IMR-90 (cell line): ENCODE measurements at places on chromosomes 5 and 9. TPM values are rescaled to one million over a fixed set of nuclear protein-coding genes. Genes with fewer than 3 reads are reported as not detected.
A peak's percentile ranks its signal among the peaks of the same experiment; 100 is the strongest.

DNA sequence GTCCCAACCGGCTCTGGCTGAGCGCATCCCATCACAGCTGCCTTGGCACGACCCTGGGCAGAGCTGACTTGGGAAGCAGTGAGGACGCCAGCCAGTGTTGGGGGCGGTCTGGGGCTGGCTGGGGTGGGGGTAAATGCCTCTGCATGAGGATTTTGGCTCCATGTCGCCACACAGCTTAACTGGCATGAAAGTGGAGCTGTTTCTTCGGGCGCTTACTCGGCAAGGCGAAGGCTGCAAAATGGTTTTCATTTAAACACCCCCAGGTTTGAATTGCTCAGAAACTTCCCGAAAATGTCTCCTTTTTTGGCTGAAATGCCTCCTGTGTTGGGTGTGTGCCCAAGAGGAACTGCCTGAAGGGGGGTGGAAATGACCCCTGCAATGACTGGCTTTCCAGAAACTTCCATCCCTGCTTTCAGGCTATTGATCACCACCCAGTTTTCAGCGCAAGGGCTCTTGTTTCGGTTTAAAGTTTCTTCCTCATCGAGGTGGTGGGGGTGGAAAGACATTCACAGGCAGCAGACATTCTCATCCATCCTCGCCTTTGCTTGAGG, 38.3 kb downstream of the PTGES start:
- no peak for DNase-seq

GRCh38 chr9:129624168-129624759, 1.7 kb upstream of the NTMT1 start:
- DNase-seq = peak; percentile 53

DNA sequence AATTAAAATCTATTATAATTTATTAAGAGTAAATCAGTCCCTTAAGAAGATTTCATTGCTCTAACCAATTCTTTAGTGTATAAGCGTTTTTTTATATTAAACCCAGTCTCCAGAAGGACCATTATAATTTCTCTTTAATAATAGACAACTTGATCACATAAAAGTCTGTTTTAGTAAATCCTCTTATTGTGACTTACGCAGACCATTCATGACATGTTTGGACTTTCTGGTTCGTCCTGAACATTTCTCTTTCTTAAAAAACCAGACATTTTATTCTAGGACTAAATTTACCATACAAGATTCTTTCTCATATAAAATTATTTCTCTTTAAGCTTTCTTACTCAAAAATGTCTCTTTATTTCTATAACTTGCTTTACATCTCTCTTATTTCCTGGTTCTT, 196.2 kb upstream of the RAI14 start:
- DNase-seq = no peak

GRCh38 chr9:31671011-31671410, 713.4 kb upstream of the ACO1 start:
- DNase-seq = no peak

DNA sequence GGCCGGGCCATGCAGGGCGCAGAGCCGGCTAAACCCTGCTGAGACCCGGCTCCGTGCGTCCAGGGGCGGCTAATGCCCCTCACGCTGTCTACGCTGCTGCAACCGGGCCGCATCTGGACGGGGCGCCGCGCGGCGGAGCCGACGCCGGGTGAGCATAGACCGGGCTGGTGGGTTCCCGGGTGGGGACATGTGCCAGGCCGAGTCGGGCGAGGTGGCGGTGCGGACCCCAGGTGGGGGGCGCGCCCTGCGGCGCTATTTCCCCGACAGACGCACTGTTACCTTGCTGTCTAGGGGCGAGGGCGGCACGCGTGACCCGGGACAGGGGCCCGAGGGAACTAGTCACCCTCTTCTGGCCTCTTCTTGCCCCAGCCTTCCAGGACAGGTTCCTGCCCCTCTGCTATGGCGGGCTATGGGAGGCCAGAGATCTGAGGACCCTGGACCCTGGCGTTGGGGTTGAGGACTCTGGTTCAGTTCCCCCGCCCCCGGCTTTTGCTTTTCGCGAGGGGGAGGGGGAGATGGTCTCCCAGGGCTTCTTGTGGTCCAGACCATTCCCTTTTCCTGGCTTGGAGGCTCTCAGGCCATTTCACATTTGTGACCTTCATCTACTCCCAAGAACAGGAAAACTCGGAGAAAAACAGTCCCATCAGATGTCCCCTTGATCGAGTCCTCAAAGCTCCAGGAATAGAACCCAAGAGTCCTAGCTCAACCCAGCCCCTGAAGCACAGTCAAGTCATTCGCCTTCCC, 536 bp downstream of the SLC27A4 start:
- DNase-seq = no peak

DNA sequence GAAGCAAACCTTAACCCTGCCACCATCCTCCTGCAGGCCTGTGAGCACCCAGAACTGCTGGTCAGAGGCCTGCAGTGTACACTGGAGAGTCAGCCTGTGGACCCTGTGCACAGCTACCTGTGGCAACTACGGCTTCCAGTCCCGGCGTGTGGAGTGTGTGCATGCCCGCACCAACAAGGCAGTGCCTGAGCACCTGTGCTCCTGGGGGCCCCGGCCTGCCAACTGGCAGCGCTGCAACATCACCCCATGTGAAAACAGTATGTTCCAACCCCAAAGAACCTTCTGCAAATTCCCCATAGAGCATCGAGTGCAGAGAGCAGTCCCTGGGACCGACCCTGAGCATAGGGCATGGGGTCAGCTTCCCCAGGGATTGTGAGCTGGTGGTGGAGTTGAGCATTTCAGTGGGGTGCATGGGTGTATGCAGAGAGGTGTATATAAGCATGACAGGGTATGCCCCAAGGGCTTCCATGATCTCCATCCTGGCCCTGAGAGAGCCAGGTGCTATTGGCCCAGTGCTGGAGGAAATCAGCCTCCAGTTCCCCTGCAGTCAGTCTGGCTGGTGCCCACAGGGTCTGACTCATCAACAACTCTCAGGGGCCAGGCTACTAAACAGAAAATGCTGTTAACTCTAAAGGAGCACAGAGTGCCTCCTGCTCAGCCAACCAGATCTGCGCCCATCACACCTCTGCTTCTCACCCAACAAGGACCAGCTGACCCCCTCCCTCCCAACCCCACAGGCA, 126.2 kb downstream of the SAXO1 start:
- peak; percentile 69 for DNase-seq

DNA sequence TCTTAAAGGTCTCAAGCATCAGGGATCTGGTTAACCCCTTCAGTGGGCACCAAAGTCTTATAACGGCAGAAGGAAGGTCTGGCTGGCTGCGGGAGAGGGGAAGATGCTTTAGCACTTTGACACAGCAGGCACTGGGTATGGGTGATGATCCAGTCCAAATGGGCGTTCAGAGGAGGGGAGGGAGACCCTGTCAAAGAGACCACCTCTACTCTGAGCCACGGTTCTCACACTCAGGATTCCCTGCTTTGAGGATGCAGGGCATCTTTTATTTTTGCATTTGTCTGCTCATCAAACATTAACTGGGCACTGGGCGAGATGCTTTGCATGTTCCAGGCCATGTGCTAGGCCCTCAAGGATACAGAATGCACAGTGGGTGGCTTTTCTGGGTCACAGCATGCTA, 204.0 kb downstream of the DAB2IP start:
- no peak for DNase-seq

DNA sequence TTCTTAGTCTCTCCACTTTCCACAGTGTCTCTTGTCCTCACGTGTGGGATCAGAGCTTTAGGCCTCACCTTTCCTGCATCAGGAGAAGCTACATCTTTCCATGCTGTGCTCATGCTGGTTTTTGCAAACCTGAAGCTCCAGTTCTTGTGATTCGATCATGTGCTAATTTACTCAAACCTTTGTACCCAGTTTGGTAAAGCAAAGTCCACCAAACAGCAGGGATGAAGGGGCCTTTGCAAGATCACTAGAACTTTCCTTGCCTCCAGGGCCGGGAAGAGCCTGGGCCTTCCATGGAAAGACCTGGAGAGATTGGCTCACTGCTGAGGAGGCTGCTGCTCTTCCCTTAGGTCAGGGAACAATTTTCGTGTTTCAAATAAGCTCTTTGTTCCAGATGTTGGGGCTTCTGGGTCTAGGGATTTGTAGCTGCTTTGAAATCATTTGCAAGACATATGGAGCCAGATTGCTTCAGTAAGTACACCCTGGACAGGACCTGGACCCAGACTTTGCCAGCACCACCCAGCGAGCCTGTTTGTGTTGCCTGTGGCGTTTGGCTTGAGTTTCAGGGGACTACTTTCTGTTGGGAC, 18.7 kb upstream of the SPATA31E1 start:
- no peak for DNase-seq

GRCh38 chr5:141507387-141508091, 18.7 kb downstream of the PCDHGC5 start:
- peak; percentile 94 for DNase-seq

DNA sequence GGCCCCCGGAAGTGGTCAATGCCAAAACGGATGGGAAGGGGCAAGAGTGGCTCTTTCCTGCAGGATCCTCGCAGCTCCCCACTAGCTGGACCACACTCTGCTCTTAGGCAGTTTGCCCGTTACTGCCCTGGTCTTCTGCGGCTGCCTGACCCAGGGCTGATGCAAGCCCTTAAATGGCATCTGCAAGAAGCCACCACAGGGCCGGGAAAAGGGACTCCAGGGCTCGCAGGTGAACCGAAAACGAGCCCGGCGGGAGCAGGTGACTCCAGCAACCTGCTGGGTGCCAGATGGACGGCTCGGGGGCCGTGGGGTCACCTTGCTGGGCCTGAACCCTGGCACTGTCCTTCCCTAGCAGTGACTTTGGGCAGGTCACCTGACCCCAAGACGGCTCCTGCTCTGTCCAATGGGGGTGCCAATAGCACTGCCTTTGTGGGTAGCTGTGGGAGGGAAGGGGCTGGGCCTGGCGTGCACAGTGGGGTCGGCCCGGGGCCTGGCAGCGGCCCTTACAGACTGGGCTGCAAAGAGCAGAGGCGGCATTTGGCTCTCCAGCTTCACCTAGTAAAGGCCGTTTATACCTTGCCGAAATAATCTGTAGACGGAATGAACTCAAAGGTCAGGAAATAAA, 1.3 kb downstream of the TMEM250 start:
- DNase-seq = no peak

The F12 gene
- total RNA-seq = 0.36 and 0.56 TPM in 2 replicates

The RNF44 gene
- 0.54 and 0.83 TPM in 2 replicates for total RNA-seq

The C9orf85 gene
- total RNA-seq = 4.3 and 10.6 TPM in 2 replicates

The TPPP gene
- total RNA-seq = under 0.01 TPM in 2 replicates

The GNA14 gene
- under 0.01 TPM in 1 of 2 replicates, not detected in the other for total RNA-seq

The KCNV2 gene
- not detected in 2 replicates for total RNA-seq

The SLC6A18 gene
- total RNA-seq = not detected in 2 replicates

The IRGM gene
- not detected in 2 replicates for total RNA-seq

The GPR150 gene
- total RNA-seq = under 0.01 TPM in 2 replicates

The SLC31A1 gene
- total RNA-seq = 23.3 and 27.5 TPM in 2 replicates

The TBC1D2 gene
- 35.6 and 36.9 TPM in 2 replicates for total RNA-seq

The FSD1L gene
- total RNA-seq = 2.9 and 5.0 TPM in 2 replicates
